ENCODE measurements at places on chromosomes 4 and X.

- DNase-seq = no peak
Observed at GRCh38 chr4:158861766-158862165, 92.9 kb downstream of the FNIP2 start.

GRCh38 chr4:112848911-112849310 lies 200.5 kb upstream of the ANK2 start:
- DNase-seq = no peak

GRCh38 chrX:74578137-74578536 lies 36.3 kb downstream of the RLIM start:
- no peak for DNase-seq

DNA sequence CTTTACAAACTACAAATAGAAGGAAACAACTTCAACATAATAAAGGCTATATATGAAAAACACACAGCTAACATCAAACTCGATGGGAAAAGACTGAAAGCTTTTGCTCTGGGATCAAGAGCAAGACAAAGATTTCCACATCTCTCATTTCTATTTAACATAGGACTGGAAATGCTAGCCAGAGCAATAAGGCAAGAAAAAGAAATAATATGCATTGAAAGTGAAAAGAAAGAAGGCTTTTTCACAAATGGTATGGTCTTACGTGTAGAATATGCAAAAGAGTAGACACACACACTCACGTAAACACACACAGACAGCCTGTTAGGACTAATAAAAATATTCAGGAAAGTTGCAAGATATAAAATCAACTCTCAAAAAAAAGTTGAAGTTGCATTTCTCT lies 660.5 kb upstream of the PCDH10 start:
- no peak for DNase-seq

DNA sequence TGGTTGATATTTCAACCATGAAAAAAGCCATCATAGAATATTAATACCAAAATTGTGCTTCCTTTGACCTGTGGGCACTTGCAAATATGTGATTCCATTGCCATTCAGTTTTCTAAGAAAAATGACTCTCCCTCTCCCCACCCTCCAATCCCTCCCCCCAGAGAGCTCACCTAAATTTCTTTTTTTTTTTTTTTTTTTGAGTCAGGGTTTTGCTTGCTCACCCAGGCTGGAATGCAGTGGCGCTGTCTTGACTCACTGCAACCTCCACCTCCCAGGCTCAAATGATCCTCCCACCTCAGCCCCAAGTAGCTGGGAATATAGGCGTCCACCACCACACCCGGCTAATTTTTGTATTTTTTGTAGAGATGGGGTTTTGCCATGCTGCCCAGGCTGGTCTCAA lies 47.0 kb downstream of the SNX25 start:
- peak; percentile 80 for DNase-seq

GRCh38 chr4:186845137-186845842 lies 121.6 kb upstream of the FAT1 start:
- peak; percentile 87 for DNase-seq

DNA sequence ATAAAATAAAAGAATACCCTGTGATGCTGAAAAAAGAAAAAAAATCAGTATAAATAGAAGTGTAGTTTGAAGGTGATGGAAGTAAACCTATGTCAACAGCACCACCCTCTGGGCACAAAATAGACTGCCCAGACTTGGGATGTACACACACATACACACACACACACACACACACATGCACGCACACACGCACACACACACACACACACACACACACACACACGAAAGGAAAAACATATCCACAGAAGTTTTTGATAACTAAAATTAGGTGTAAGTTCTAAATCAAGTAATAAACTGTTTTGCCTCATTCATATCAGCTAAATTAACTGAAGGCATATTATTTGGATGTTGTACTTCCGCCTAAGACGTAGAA lies 40.5 kb downstream of the ANXA5 start:
- DNase-seq = peak; percentile 75

GRCh38 chr4:159227984-159228383 lies 125.1 kb downstream of the RAPGEF2 start:
- DNase-seq = peak; percentile 90

GRCh38 chrX:51598899-51599298 lies 19.8 kb downstream of the CENPVL3 start:
- DNase-seq = no peak

DNA sequence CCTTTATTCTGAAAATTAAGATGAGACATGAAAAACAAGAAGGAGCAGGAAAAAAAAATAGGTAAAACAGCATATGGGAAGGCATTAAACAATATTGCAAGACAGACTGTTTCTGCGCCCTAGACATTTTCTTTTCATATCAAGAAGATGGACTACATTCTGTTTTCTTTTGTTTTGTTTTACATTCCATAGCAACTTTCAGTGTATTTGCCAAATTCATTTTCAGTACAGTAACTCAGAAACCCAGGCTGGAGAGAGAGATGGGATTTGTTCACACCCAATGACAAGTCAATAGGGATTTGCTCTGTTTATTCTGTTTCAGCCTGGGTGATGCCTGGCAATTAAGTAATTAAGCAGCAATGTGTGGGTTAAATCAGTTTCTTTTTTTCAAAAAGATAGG lies 892.8 kb upstream of the DIAPH2 start:
- DNase-seq = no peak

DNA sequence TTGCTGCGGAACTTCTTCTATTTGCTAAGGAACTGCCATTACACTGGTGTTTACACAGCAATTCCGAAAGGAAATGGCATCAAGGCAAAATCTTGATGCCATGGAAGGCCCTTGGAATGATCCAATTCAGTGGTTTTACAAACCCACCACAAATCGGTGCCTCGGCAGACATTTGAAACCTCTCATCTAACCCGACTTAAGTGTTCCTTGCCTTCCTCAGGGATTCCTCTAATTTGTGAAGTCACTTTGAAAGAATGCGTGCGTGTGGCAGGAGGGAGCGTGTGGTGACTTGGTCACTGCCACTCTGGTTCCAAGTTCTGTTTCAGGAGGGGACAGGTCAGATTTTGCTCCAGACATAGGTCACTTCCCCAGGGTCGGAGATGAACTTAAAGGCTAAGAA lies 4.8 kb downstream of the NOP14 start:
- peak; percentile 73 for DNase-seq

DNA sequence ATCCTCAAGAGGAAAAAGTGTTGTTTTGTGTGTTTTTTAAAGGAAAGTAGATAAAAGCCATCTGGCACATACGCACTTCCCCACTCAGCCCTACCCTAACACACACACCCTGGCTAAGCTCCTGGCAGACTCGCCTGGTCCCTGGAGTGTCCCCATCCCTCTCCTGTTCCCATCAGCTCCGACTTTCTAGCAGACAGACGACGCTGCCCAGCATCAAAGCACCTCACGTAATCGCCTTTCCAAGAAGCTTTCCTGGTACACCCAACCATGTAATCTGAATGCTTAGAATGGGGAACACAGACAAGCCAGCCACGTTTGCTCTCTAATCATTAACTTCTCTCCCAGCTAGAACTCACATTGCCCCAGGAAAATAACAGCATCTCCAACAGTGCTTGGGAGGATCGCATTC lies 116.2 kb downstream of the AFAP1 start:
- DNase-seq = no peak

- no peak for DNase-seq
Observed at GRCh38 chr4:751676-752075, 46.0 kb downstream of the PCGF3 start.

GRCh38 chr4:78065508-78066192 lies 8.5 kb downstream of the FRAS1 start:
- no peak for DNase-seq

DNA sequence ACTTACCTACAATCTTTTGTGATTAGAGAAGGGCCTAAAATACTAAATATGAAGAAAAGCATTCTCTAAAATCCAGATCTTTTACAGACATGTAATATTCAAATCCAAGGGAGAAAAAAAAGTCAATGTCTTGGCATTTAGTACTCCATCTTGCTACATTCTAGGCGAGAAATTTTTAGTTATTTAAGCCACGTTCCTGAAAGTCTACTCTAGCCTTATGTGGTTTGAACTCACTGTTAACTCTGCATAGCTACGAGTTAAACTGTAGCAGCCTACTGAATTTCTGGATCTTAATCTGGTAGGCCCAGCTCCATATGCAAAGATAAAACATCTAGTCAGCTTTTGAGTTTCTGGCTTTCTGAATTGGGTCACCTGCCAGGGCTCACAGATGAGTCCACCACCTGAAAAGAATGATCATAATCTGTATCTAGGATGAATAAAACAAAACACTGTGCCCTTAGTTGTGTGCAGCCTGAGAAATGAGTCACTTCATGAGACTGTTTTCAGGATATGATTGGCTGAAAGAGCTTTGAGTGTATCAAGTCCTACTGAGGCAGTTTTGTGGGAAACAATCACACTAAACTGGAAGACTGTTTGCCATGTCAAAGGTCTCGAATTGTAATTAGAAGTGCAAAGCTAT lies 3.2 kb upstream of the NEK1 start:
- peak; percentile 16 for DNase-seq

DNA sequence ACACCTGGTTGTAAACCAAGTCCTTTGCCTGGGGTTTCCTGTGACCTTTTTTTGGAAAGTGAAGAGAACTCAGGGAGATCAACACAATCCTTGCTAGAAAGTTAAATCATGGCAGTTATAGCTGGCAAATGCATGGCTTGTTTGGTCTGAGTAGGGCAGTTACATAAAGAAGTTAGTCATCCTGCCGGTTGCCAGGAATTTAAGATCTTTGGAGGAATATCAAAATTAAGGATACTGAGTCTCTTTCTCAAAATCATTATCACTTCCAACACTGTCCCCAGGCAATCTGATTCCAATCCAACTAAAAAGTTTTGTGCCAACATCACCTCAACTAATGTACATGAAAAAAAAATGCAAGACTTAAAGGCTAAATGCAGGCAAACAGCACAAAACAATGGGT lies 40.3 kb downstream of the C4orf54 start:
- DNase-seq = no peak

- peak; percentile 80 for DNase-seq
Observed at GRCh38 chr4:74181219-74181618, 23.3 kb downstream of the MTHFD2L start.

DNA sequence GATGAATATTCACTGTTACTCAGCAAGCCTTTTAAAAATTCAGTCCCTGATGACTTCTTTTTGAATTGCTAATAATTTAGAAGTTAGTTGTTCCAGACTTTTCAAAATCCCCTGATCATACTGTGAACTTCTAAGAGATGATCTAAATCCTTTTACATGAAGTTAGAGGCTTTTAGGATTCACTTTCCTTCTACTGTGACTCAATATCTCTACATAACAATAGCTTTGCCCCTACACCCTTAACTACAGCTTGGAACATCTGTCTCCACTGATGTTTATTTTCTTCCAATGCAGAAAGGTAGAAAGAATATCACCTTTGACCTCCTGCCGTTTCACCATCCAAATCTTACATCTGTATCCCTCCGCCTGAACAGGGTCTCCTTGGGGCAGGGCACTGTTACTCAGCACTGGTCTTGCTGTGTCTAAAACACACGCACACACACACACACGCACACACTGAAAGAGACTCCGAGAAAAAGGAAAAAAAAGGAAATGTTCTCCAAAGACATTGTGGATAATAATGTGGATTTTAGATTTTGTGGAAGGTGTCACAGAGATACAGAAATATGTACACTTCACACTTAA lies 111.6 kb upstream of the GPRIN3 start:
- no peak for DNase-seq

DNA sequence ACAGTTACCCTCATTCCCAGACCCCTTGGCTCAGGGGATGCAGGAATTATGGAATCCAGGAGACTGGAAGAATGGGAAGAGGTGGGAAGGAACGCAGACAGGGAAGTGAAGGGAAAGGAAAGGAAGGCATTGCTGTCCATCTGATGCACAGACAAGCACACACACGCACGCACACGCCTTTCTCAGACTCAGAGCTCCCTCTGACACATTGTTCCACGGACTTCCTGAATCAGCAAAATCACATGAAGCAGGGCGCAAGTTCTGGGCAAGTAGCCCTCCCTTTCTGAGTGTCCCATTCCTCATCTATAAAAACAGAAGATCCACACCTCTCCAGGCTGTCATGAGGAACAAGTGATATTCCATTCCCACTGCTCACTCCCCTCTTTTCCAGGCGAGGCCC lies 13.2 kb downstream of the IQSEC2 start:
- DNase-seq = no peak

GRCh38 chrX:22481436-22481835 lies 208.7 kb downstream of the CBLL2 start:
- DNase-seq = peak; percentile 10

- no peak for DNase-seq
Observed at GRCh38 chr4:139875411-139875825, 209.8 kb downstream of the MGST2 start.

- no peak for DNase-seq
Observed at GRCh38 chr4:83071116-83071515, 36.1 kb downstream of the COPS4 start.

GRCh38 chrX:123779908-123780396 lies 47.1 kb upstream of the THOC2 start:
- DNase-seq = no peak

- DNase-seq = no peak
Observed at GRCh38 chr4:183337349-183337748, 15.1 kb upstream of the CLDN24 start.

GRCh38 chrX:37912304-37912703 lies 64.9 kb upstream of the DYNLT3 start:
- DNase-seq = peak; percentile 76

- DNase-seq = peak; percentile 43
Observed at GRCh38 chrX:70044541-70045245, 5.0 kb downstream of the AWAT2 start.

GRCh38 chr4:62210486-62210885 lies 1010.4 kb downstream of the ADGRL3 start:
- DNase-seq = peak; percentile 28

- DNase-seq = no peak
Observed at GRCh38 chr4:106297245-106298035, 18.6 kb downstream of the TBCK start.

- peak; percentile 2 for DNase-seq
Observed at GRCh38 chr4:173332021-173332487, 2.1 kb downstream of the HMGB2 start.

GRCh38 chr4:93263166-93263565 lies 565.4 kb upstream of the ATOH1 start:
- no peak for DNase-seq

DNA sequence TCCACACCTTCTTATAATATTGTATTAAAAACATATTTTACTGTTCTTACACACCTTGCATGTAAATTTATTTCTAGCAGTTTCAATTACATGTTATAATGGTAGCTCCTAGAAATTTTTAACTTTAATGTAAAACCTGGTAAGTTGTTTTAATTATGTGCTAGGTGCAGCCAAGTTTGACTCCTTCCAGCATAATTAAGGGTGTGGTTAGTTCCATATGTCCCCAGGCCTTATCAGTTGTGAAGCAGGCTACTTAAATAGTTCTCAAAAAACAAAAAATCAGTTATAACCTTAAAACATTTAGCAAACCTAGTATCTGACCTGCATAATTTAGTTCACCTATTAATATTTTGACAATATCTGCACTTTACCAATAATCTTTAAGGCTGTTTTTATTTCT lies 26.9 kb upstream of the PASD1 start:
- no peak for DNase-seq

- DNase-seq = no peak
Observed at GRCh38 chrX:2371026-2371711, 129.6 kb downstream of the DHRSX start.

GRCh38 chrX:69158166-69158980 lies 6.9 kb downstream of the PJA1 start:
- peak; percentile 60 for DNase-seq
